Activated T-helper 2 cell treated with anti-CD3 and anti-CD28 coated beads, Interferon-gamma antibody, Interleukin-2, Interleukin-4, amounts not matched to agents 10 μg/mL and 5 μg/mL and 100 μg/mL, durations not matched to agents 14 hours and 24 hours and 36 hours (primary cell): ENCODE measurements at places on chromosomes 12 and 14. TPM values are rescaled to one million over a fixed set of nuclear protein-coding genes. Genes with fewer than 3 reads are reported as not detected.

GRCh38 chr12:32420356-32420755, 21.0 kb downstream of the FGD4 start:
- DNase-seq = no peak

DNA sequence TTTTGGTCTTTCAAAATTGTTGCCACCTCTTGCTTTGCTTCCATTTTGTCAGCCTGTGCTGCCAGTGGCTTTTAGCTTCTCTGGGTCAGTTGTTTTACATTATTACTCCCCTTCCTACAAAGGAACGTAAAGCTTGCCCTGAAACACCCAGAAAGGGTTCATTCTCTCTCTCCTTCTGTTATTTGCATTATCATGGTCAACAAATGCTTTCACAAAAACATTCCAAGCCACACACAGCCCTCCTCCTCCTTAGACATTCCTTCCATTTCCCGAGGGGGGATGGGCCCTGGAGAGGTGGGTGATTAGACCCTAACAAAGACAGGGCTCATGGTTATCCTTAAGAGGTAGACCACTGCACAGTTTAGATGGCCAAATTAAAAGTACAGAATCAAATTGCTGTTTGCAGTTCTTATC, 60.4 kb upstream of the SINHCAF start:
- no peak for DNase-seq

DNA sequence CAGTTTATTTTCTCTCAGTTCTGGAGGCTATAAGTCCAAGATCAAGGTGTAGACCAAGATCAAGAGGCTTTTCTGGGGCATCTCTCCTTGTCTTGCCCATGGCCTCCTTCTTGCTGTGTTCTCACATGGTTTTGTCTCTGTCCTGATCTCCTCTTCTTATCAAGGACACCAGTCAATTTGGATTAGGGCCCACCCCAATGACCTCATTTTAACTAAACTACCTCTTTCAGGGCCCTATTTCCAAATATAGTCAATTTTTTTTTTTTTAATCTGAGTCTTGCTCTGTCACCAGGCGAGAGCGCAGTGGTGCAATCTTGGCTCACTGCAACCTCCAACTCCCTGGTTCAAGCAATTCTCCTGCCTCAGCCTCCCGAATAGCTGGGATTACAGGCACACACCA, 50.8 kb downstream of the TSHR start:
- no peak for DNase-seq

GRCh38 chr14:104879201-104879982, 14.3 kb downstream of the CEP170B start:
- no peak for DNase-seq

DNA sequence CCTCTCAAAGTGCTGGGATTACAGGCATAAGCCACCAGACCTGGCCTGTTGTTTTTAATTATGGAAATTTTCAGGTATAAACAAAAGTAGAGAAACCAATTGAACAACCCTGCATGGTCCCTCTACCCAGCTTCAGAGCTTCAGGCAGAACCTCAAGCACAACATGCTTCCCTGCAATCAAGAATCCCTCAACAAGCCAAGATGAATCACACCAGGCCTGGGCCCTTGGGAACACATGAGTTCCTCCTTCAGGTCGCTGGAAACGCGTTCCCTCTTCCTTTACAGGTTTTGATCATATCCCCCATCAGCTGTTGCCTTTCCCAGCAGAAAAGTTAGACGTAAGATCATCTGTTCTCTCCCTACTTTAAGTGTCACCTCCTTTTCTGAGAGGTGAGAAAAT, 20.5 kb upstream of the CORO1C start:
- DNase-seq = no peak

GRCh38 chr14:64623554-64624165, 73.9 kb downstream of the PPP1R36 start:
- DNase-seq = no peak

DNA sequence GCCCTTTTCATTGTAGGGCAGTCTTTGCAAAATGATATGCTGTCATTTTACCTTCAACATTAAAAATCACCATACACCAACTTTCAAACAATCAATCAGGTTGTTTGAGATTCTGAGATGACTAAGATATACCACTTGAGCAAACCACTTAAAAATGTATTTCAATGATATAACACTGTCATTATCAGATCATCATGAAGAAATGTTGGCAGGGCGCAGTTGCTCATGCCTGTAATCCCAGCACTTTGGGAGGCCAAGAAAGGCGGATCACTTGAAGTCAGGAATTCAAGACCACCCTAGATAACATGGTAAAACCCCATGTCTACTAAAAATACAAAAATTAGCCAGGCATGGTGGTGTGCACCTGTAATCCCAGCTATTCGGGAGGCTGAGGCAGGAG, 13.0 kb upstream of the RHOJ start:
- no peak for DNase-seq

Gene SLC17A8
- total RNA-seq = not detected in 2 replicates

Gene TBX5
- not detected in 2 replicates for total RNA-seq

Gene RNU6-7
- not detected in 2 replicates for total RNA-seq
